ENCODE measurements at places on chromosomes 3 and 15.

DNA sequence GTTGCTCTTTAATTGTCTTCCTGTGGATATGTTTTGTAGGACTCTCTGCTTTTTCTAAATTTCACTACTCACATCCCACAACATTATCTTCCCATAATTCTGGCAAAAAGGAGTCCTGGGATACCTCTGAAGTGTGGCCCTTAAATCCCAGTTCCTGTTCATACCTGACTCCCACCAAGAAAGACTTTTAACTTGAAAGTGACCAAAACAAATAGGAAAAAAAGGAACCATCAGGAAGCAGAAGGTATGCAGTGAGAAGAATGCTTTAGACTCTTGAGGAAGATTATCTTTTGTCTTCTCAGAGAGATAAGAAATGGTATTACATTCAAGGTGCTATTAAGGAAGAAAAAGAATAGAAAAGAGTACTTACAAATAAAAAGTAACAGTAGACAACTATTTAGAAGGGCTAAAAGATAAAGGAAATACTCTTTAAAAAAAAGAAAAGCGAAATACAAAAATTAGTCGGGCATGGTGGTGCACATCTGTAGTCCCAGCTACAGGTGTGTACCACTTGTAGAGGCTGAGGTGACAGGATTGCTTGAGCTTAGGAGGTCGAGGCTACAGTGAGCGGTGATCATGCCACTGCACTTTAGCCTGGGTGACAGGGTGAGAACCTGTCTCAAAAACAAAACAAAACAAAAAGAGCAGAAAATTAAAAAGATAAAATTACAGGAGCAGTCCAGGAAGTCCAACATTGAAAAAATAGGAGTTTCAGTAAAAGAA is 46.8 kb downstream of the PXK start:
- DNase-seq, result no peak

DNA sequence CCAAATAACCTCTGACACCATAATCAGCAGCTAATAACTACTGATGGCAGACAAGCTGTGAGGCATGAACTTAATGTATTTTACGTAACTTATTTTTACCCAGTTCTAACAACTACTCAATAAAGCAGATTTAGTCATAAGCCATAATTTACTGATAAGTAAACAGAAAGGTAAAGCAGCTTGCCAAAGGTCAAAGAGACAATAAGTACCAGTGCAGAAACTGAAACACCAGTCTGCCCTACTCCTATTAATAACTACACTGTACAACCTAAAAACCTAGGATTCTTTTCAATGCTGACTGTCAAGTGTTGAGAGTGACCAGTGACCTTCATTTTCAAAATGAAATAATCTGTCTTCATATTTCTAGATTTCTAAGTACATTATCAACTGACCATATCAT is 152.2 kb downstream of the NR2E3 start:
- no peak for DNase-seq

- no peak for DNase-seq
These were observed 72.1 kb downstream of the NOX5 start for GRCh38 chr15:69086427-69087204.

DNA sequence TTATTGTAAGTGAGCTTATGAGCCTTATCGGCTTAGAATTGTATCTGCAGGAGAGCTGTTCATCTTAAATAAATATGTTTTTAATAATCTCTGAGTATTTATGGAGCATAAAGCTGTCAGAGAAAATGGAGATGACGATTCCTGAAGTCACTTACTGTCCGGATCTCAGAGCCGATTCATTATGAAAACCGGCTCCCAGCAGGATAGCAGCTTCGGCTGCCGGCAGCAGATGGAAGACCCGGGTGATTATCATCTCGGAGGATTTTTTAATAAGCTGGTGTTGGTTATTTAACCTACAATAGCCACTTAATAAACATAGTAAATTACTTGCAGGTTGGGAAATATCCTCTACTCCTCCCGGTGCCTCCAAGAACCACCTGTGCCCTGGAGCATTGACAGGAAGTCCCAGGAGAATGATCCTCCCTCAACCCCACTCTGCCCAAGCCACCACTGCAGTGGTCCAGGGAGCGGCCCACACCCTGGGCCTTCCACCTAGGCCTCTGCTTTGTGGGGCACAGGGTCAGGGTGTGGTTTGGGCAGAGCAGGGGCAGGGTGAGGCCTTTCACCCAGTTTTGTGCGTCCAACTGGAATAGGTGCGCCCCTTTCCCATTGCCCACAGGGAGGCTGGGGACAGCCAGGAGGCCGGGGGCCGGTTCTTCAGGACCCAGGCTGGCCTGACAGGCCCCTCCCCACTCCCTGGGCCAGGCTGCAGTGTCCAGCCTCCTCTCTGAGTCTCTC is 42.2 kb upstream of the PRR23E start:
- no peak for DNase-seq

- DNase-seq, result no peak
These were observed 10.5 kb downstream of the WWTR1 start for GRCh38 chr3:149647285-149647684.

- DNase-seq, result no peak
These were observed 271.4 kb downstream of the TIGIT start for GRCh38 chr3:114565216-114565615.

- no peak for DNase-seq
These were observed 67.0 kb downstream of the CHCHD4 start for GRCh38 chr3:14057701-14058100.

DNA sequence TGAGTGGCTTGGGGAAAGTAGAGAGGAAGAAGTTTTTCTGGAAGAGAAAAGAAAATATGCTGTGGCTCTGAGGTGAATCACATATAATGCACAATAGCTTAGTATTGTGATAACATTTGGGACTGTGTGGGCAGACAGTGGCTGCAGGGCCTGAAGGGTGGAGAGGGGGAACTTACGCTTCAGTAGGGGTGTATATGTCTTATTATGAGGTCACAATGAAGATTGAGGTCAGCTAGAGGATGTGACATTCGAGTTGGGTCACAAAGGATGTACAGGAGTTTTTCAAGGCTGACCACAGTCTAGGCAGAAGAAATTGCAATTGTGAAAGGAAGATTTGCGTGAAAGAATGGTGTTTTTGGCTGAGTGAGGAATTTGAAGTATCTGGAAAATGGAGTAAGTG is 414.8 kb downstream of the LPP start:
- no peak for DNase-seq

GRCh38 chr3:13308380-13308801 is 111.7 kb downstream of the NUP210 start:
- peak; percentile 21 for DNase-seq

DNA sequence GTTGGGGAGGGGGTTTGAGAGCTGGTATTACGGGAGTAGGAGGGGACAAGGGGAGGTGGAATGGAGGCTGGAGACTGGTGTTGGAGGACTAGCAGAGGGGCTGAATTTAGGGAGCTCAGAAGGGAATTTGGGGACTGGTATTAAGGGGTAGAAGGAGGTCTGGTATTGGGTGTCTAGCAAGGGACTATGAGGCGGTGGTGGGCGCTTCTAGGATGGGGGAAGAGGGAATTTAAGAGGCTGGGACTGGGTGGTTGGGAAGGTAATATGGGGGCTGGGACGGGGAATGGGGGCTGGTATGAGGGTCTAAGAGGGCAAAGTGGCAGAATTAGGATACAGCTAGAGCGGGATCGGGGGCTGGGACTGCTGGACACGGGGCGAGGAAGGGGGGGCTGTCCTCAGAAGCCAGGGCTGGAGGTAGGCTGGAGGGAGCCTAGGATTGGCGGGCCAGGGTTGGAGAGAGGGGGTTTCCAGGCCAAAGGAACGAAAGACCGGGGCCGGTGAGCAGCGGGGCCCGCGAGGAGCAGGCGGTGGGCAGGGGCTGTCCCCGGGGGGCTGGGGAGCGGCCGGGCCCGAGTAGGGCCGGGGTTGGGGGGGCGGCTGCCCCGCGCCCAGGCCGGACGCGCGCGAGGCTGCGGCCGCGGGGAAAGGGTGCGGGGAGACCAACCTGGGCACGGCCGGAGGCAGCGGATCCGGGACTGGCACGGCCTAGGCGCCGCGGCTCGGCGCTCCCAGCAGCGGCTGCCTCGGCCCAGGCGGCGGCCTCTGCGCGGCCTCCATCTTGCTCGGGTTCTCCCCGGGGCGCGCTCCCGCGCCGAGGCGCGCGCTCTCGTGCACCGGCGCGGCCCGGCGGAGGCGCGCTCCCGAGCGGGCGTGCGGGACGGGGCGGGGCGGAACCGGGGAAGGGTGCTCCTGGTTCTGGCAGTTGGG is at the start of gene LHFPL4:
Gene LHFPL4, minus strand, starts transcription at position 802 of the 927 bp plus-strand sequence. CDS start 1,143 bp downstream, outside the sequence.
- DNase-seq, result no peak

DNA sequence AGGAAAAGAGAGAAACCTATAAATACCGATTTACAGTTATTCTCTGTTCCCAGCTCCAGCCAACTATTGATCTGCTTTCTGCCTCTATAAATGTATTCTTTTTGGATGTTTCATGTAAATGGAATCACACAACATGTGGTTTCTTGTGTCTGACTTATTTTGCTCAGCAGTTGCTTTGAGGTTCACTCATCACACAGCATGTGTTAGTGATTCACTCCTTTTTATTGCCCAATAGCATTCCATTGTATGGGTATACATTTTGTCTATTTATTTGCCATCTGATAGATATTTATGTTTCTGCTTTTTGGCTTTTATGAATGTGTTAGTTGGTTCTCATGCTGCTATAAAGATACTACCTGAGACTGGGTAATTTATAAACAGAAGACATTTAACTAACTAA is 23.6 kb downstream of the CCR1 start:
- DNase-seq, result no peak

- DNase-seq, result no peak
These were observed 39.0 kb upstream of the POMGNT2 start for GRCh38 chr3:43144761-43145490.

DNA sequence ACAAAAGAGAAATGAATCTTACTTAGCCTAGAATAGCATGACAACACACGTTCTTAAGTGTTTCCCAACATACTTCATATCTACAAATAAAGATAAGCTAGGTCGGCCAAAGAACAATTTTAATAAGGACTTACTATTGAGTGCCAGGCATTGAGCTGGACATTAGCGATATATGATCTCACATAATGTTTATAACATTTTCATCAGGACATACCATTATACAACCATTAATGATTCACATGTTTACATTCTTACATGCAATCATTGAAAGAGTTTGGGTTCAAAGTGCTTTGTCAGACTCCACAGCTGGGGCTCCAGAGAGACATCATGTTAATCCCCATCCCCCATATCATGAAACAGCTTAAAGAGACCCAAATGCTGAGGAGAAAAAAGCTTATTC is 189.0 kb downstream of the STT3B start:
- no peak for DNase-seq

GRCh38 chr15:88920186-88920891 is 7.2 kb upstream of the MFGE8 start:
- no peak for DNase-seq

DNA sequence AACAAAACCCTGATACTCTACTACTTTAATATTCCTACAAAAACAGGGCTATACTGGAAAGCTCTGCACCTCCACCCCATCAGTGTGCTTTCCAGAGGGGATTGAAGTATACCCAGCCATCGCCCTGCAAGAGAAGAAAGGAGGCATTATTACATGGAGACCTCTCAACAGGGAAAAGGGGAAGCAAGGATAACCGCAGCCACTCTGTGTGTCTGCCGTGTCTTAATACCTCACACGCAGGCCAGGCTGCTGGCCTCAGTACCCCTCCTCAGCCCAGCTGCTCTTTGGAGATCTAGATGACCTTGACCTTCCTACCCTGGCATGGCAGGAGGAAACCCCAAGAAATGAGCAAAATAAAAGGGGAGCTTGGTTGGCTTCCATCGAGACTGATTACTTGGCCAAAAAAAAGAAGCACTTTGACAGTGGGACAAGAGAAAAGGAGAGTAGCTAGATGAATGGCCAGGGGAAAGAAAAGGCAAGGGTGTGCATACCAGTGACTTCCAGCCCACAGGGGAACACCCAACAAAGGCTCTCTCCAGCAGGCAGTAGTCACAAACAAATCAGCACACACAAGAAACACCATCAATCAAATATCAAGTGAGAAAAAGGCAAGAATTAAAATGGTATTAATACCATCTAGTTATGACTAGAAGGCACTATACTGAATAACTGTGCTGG is 129.4 kb downstream of the STT3B start:
- DNase-seq, result no peak

DNA sequence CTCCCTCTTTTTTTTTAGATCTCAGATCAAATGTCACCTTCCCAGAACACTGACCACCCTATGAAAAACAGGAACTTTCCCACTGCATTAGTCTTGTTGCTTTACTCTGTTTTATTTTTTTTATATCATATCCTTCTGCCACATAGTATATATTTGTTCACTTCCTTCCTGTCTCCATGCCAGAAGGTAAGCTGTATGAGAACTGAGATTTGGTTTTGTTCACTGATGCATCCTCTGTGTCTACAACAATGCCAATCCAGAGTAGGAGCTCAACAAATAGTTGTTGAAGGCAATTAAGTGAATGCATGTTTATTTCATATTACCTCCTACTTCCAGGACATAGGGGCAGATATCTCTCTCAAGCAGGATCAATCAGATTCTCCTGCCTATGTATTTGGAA is 114.4 kb downstream of the TPRG1 start:
- no peak for DNase-seq

GRCh38 chr15:90497912-90498311 is 31.8 kb upstream of the CRTC3 start:
- DNase-seq, result no peak

DNA sequence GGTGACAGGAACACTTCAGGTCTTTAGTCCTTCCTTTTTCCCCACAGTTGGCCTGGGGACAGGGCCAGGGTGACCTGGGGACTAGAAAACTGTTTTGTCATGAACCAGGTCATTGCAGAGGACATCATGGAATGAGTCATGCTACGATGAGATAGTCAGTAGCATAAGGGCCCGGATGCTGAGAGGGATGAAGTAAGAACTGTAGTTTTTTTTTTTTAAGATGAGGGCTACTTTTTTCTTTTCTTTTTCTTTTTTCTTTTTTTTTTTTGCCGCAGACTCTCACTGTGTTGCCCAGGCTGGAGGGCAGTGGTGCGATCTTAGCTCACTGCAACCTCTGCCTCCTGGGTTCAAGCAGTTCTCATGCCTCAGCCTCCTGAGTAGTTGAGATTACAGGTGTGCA is 8.0 kb downstream of the MAP2K5 start:
- no peak for DNase-seq

DNA sequence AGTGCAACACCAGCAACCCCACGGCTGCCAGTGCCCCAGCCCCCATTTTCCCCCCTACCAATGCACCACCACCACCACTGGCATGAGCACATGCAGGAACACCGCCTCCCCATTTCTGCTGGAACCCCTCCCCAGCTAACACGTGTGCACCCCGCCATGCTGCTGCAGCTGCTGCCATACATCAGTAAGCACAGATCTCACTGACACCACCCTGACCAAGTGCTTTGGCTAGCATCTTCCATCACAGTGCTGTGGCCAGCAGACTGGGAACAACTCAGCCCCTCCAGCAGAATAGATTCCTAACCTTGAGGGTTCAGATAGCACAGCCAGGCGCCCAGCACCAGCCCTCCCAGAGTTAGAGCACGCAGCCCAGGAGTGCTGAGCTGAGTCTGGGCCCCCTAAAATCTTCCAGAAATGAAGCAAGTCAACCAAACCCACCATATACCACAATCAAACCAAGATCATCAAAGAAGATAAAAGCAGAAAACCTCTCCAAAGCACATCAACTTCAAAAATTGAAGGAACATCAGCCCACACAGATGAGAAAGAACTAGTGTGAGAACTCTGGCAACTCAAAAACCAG is 81.2 kb upstream of the CDV3 start:
- DNase-seq, result no peak

GRCh38 chr3:11522953-11523571 is 120.7 kb downstream of the VGLL4 start:
- DNase-seq, result no peak
